Stimulated activated CD8-positive, alpha-beta memory T cell treated with anti-CD3 and anti-CD28 coated beads, Interleukin-7, amount 100 ng/mL, for 1 hour (primary cell): ENCODE measurements at places on chromosomes 11 and 22.

- no peak for DNase-seq
These were observed 89.0 kb downstream of the FEZ1 start for GRCh38 chr11:125407046-125407445.

- no peak for DNase-seq
These were observed 11.0 kb upstream of the NRIP3 start for GRCh38 chr11:9014826-9015225.

- no peak for DNase-seq
These were observed 30.5 kb upstream of the FNBP4 start for GRCh38 chr11:47797633-47798032.

DNA sequence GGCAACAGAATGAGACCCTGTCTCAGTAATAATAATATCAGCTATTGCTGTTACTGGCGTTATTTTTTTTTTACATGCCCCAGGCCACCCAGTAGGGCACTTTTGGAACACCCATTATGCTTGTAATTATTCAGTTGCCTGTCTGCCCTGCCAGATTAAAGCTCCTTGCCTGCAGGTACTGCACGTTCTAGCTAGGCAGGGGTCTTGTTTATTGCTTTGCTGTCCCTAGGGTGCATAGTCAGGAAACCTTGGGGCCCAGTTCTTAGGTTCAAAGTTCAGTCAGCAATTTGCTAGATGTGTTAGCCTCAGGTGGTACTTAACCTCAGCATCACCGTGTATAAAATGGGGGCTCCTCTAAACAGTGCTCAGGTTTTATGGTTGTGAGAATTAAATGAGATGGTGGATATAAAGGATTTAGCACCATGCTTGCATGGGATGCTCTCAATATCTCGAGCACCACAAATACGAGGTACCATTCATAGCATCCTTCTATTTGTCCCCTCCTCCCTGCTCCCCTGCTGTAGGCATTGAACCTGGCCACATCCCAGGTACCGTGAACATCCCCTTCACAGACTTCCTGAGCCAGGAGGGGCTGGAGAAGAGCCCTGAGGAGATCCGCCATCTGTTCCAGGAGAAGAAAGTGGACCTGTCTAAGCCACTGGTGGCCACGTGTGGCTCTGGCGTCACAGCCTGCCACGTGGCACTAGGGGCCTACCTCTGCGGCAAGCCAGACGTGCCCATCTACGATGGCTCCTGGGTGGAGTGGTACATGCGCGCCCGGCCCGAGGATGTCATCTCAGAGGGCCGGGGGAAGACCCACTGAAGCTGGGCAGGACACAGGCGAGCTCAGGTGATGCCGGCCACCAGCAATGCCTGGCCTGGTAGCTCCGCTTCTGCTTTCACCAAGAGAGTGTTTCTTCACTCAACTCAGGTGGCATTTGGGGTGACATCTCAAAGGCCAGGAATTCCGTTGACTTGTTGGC, 9.4 kb downstream of the MPST start:
- DNase-seq, result no peak

GRCh38 chr22:41989246-41989645, 9.3 kb upstream of the WBP2NL start:
- no peak for DNase-seq
